HCT116 (cell line): ENCODE measurements at places on chromosomes 6 and 20. TPM values are rescaled to one million over a fixed set of nuclear protein-coding genes. Genes with fewer than 3 reads are reported as not detected.

The PBOV1 gene
- not detected for total RNA-seq

The TINAG gene
- not detected for total RNA-seq

The APCDD1L gene
- total RNA-seq, result not detected

DNA sequence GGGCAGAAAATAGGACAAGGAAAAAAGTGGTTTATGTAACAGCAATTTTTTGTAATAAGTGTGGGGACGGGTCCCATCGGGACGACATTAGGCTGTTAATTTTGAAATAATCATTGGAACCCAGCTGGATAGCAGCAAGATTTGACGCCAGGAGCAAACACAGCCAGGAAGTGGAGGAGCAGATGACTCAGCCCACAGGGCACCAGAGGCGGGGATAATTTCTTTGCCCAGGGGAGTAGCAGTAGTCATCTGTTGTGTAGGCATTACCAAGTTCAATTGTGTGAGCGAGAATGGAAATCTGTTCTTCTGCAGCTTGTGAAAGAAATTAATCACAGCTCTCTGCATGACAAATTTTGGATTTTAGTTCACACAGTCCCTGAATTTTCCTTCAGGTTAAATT lies 22.6 kb upstream of the RIN2 start:
- H3K4me3 ChIP-seq, result no peak overlapping the region
- H3K4me1 ChIP-seq, result peaks cover 34% of the 10 kb centered on the region
- H3K27ac ChIP-seq, result no peak overlapping the region

GRCh38 chr6:158487495-158487894 lies 72.4 kb upstream of the TMEM181 start:
- H3K4me1 ChIP-seq, result peaks cover 8% of the 10 kb centered on the region; the same call in 1 of the 2 replicates
- no peaks in the 10 kb centered on the region for H3K36me3 ChIP-seq
- H3K4me3 ChIP-seq, result no peak overlapping the region
- no peak overlapping the region for H3K27ac ChIP-seq
- DNase-seq, result no peak

GRCh38 chr6:150235218-150235617 lies 92.4 kb downstream of the PPP1R14C start:
- no peaks in the 10 kb centered on the region for H3K4me1 ChIP-seq
- DNase-seq, result no peak
- H3K27me3 ChIP-seq, result no peaks in the 10 kb centered on the region
- H3K4me3 ChIP-seq, result no peak overlapping the region
- H3K27ac ChIP-seq, result no peak overlapping the region
- H3K36me3 ChIP-seq, result no peaks in the 10 kb centered on the region

DNA sequence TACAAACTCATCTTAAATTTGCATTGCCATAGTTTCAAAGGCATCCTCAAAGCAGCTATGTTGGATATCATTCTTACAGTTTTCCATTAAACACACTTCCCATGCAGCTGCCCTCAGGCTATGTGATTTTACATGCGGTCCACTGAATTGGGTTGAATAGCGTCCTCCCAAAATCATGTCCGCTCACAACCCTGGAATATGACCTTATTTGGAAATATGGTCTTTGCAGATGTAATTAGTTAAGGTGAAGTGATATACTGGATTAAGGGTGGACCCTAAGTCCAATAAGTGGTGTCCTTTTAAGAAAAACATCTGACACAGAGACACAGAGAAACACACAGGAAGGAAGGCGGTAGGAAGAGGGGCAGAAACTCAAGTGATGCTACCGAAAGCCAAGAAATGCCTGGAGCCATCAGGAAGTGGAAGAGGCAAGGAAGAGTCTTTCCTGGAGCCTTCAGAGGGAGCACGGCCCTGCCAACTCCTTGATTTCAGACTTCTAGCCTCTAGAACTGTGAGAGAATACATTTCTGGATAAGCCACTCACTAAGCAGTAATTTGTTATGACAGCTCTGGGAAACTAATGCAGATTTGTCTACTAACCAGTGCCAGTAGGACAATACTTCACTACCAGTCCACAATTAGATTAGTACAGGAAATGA lies 42.7 kb upstream of the NHSL1 start:
- no peak overlapping the region for H3K4me3 ChIP-seq
- H3K27me3 ChIP-seq, result no peaks in the 10 kb centered on the region
- no peaks in the 10 kb centered on the region for H3K4me1 ChIP-seq
- no peak for DNase-seq
- no peaks in the 10 kb centered on the region for H3K36me3 ChIP-seq
- no peak overlapping the region for H3K27ac ChIP-seq

- no peak overlapping the region for H3K4me3 ChIP-seq
- H3K36me3 ChIP-seq, result no peaks in the 10 kb centered on the region
- DNase-seq, result no peak
Measured at GRCh38 chr20:47172579-47172978, 183.9 kb downstream of the ZMYND8 start.

DNA sequence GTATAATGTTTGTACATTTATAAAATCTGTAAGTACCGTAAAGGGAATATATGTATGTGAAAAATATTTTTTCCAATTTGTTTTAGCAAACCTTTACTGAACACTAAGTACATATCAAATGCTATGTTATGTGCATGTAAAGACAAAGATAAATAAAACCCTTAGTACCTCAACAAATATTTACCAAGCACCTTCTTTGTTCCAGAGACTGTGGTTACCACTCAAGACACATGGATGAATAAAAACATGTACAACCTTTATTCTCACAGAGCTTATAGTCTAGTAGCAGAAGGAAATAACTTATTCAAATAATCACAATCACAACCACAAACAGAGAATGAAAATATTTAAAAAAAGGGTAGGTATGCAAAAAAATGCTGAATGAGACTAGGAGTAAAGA lies 17.5 kb downstream of the TMX4 start:
- H3K4me1 ChIP-seq, result no peaks in the 10 kb centered on the region
- no peak for DNase-seq
- H3K36me3 ChIP-seq, result no peaks in the 10 kb centered on the region
- no peak overlapping the region for H3K27ac ChIP-seq
- H3K4me3 ChIP-seq, result no peak overlapping the region

GRCh38 chr6:51533962-51534361 lies 553.5 kb downstream of the PKHD1 start:
- no peaks in the 10 kb centered on the region for H3K27me3 ChIP-seq
- H3K27ac ChIP-seq, result no peak overlapping the region
- H3K4me1 ChIP-seq, result no peaks in the 10 kb centered on the region
- no peak overlapping the region for H3K4me3 ChIP-seq
- no peak for DNase-seq

DNA sequence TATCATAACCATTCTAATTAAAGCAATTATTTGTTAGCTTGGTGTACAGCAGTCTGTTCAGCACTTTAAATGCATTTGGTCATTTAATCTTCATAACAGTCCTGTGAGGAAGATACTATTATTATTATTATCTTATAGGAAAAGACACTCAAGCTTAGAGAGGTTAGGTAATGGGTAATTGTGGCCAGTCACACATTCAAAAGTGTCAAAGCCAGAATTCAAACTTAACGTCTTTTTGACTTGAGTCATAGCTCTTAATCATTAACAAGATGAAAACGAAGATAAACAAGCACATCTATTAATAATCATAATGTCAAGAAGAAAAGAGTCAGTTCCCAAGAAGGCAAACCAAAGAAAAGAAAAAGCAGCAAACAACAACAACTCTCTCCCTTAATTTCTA lies 251.0 kb downstream of the SYNE1 start:
- no peaks in the 10 kb centered on the region for H3K27me3 ChIP-seq
- no peak overlapping the region for H3K4me3 ChIP-seq
- no peak overlapping the region for H3K27ac ChIP-seq
- peaks cover 10% of the 10 kb centered on the region for H3K4me1 ChIP-seq
- no peaks in the 10 kb centered on the region for H3K36me3 ChIP-seq

- H3K36me3 ChIP-seq, result no peaks in the 10 kb centered on the region
- DNase-seq, result peak; percentile 84
- peaks cover 48% of the 10 kb centered on the region for H3K4me1 ChIP-seq
- no peaks in the 10 kb centered on the region for H3K27me3 ChIP-seq
- peak overlapping the region; percentile 30 for H3K4me3 ChIP-seq
Measured at GRCh38 chr6:149895833-149896271, 2.1 kb downstream of the RAET1E start.
